ENCODE measurements at places on chromosomes 4 and X. TPM values are rescaled to one million over a fixed set of nuclear protein-coding genes. Genes with fewer than 3 reads are reported as not detected.

DRD5 gene
- not detected for polyA plus RNA-seq

ZAR1 gene
- polyA plus RNA-seq: not detected

DNA sequence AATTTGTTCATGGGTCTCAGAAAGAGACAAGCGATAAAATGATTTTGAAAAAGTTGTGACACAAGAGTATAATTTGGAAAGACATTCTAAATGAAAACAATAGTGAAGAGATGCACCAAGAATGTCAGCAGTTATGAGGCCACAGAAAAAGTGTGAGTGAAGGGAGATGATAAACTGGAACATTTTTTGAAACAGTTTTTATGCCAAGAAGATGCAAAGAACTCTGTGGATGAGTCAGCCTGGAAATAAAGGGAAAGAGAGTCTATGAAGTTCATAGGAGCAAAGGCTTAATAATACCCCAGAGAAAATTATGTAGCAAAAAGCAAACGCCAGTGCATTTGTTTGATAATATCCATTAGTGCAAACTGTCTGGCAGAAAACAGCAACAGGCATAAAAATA lies 188.4 kb upstream of the TBC1D9 start:
- no peak for DNase-seq

- no peak for DNase-seq
Observed at GRCh38 chrX:55014897-55015299, 14.7 kb downstream of the APEX2 start.

GRCh38 chrX:106177106-106177981 lies 9.2 kb downstream of the PWWP3B start:
- DNase-seq: peak; percentile 66

DNA sequence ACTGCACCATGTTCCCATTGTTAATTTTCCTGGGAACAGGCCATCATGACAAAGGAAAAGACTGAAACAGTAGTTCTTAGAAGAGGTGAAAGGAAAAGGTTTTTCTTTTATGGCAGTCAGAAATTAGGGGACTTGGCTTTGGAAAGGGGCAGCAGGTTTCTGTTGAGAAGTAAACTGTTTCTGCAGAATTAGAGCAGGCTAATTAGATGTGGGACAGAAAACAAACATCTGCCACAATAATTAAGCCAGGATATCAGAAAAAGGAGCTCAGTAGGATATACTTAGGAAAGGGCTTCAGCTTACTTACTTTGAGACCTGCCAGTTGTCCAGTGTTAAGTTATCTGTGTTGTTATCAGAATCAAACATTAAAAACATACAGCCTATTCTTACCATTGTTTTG lies 36.7 kb upstream of the STPG2 start:
- DNase-seq: no peak

CRLF2 gene
- not detected for polyA plus RNA-seq

- no peak for DNase-seq
Observed at GRCh38 chr4:42654631-42655268, 2.2 kb downstream of the ATP8A1 start.

DNA sequence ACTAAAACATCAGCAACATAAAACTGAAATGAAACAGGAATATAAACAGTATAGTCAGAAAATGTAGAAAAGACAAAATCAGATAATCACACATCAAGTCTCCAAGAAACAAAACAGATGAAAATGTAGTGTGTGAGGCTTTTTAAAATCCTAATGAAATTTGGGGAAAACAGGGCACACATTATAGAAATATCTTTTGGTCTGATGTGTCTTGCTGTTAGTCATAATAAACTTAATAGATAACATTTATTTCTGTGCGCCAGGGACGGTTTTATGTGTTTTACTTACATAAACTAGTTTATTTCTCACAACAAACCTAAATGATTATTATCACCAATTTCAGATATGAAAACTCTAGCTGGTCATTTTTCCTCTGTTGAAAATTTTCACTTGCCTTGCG lies 293.9 kb upstream of the GATB start:
- no peak for DNase-seq

DNA sequence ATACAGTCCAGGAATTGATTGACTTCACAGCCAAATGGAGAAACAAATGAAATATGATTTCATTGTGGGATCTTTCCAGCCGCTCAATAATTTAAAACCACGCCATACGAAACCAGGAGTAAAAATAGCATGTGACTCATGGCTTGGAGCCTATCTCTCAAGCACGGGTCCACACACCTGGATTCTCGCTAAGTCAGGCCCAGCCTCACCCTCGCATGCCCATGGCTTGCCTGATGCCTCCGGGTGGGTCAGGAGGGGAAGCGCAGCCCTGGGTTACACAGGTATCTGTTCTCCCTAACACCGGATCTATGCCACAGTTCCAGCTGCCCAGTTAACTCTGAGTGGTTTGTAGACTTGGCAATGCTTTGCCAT lies 5.6 kb upstream of the ABLIM2 start:
- peak; percentile 82 for DNase-seq

DNA sequence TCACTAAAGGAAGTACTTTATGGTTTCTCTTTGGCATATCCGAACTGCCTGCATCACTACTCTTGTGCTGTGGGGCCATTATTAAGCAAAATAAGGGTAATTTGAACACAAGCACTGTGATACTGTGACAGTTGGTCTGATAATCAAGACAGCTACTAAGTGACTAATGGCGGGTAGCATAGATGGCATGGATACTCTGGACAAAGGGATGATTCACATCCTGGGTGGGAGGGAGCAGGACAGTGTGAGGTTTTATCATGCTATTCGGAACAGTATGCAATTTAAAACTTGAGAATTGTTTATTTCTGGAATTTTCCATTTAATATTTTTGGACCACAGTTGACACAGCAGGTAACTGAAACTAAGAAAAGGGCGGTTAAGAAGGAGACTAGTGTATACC lies 52.6 kb upstream of the CITED1 start:
- DNase-seq: no peak

DNA sequence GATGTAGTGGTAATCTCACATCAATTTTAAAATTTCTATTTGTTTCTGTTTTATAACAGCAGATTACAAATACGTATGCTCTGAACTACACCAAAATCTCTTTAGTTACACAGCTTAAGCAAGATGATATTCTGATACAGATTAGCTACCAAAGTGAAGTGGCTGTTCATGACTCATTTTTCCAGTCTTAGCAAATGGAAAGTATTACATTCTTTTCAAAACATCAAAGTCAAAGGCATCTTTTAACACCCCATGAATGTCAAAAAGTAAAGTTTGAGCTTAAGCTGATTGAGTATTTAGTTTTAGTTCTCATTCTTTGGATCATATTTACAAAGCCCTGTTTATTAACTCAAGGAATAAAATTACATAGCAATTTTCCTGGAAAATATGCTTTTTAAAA lies 6.6 kb upstream of the HPGDS start:
- no peak for DNase-seq

FGD1 gene
- 0.42 TPM for polyA plus RNA-seq

GRCh38 chr4:169810325-169811323 lies 52.9 kb upstream of the HPF1 start:
- DNase-seq: no peak

DNA sequence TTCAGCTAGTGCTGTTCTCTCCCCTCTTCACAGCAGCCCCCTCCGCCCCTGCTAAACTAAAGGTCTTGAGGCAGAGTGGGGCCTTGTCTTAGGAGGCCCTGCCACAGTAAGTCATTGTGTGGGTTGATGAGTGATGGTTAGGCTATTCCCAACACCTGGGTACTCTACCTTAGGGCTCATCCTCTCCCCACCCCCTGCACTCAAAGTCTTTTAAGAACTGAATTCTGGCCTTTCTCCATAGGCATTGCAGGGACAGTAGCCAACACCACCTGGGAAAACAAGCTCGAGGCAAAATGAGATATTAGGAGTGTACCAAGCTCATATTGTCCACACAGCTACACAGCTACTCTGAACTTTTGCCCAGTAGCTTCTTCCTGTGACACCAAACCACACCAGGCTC lies 42.5 kb downstream of the RAB40AL start:
- no peak for DNase-seq

DNA sequence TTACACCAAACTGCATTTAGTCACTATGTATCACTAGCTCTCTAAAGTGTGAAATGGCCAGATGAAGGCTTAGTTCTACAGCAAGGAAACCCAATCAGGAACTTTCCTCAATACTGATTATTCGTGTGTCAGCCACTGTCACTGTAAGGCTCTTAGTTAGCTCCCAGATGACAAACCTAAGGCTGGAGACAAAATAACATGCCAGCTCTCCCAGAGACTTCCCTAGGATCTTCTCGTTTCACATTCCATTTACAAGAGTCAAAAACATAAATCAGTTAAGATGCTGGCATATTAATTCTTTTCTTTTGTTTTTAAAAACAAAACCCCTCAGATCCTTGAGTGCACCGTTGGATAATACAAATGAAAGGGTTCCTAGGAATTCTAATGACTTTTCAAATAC lies 88.2 kb upstream of the TFDP3 start:
- no peak for DNase-seq

GRCh38 chr4:62415256-62415655 lies 1215.1 kb downstream of the ADGRL3 start:
- DNase-seq: no peak

ZCCHC4 gene
- 5.3 TPM for polyA plus RNA-seq

- DNase-seq: no peak
Observed at GRCh38 chrX:30935985-30936384, 46.9 kb upstream of the TAB3 start.

VAMP7 gene
- polyA plus RNA-seq: 29.9 TPM

DNA sequence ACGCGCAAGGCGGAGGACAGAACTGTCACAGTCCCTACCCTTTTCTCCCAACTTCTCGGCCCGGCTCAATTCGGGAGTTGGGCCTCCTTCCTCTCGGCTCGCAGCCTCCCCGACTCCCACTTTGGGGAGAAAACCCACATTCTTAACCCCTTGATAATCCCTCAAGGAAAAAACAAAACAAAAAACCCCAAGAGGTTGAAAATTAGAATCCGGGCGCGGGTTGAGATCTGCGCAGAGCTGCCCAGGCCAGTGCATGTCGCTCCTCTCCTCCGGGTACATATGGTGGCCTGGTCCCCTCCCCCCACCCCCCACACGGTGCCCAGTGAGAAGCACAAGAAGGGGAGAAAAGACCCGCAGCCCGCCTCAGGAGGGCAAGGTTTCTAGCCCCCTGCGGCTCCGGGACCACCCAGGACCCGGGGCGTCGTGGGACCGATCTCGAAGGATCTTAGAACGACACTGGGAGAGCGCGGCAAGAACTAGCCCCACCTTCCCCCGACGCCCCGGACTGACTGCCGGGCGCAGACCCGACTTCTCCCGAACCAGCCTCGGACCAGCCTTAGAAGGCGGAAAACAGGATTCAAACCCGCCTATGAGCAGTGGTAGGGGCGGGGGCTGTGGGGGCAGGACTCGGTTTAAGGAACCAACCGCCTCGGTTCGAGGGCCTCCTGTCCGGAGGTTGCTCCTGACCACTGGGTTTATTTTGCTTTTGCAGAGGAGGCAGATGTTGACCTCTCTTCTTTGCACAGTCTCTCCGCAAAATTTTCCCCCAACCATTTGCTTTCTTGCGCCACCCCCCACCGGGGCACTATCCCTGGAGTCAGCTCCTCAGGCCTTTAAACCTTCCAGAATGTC lies 2.5 kb upstream of the PDGFRA start:
- peak; percentile 69 for DNase-seq

- DNase-seq: no peak
Observed at GRCh38 chr4:170214731-170215130, 125.0 kb upstream of the AADAT start.

DNA sequence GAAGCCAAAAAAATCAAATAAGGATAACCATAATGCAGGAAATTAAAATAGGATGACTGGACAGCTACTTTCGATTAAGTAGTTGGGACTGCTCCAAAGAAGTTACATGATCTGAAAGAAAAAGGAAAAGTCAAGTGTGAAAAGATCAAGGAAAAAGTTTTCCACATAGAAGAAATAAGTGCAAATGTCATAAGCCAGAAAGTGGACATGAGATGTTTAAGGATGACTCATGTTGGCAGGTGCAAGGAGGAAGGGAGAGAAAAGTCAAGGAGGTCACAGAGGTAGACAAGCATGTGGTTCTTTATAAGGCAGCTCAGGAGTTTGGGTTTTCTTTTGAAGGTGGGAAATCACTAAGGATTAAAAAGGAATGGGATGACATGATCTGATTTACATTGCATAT lies 89.8 kb upstream of the GPRIN3 start:
- DNase-seq: no peak
